Body of pancreas (tissue), 4 donors: ENCODE measurements at places on chromosomes 5 and 9. TPM values are rescaled to one million over a fixed set of nuclear protein-coding genes. Genes with fewer than 3 reads are reported as not detected.
A peak's percentile ranks its signal among the peaks of the same experiment; 100 is the strongest.

- H3K27me3 ChIP-seq, result no peaks in the 10 kb centered on the region
- no peak overlapping the region for H3K4me3 ChIP-seq
- no peak for DNase-seq
- H3K4me1 ChIP-seq, result no peaks in the 10 kb centered on the region
- no peaks in the 10 kb centered on the region for H3K36me3 ChIP-seq
Measured at GRCh38 chr5:178981381-178981780, 13.7 kb downstream of the GRM6 start.

- H3K4me1 ChIP-seq, result no peaks in the 10 kb centered on the region
- H3K36me3 ChIP-seq, result no peaks in the 10 kb centered on the region
- no peak overlapping the region for H3K4me3 ChIP-seq
- H3K27me3 ChIP-seq, result no peaks in the 10 kb centered on the region
- H3K27ac ChIP-seq, result no peak overlapping the region
Measured at GRCh38 chr5:380701-381309, 59.3 kb downstream of the AHRR start.

DNA sequence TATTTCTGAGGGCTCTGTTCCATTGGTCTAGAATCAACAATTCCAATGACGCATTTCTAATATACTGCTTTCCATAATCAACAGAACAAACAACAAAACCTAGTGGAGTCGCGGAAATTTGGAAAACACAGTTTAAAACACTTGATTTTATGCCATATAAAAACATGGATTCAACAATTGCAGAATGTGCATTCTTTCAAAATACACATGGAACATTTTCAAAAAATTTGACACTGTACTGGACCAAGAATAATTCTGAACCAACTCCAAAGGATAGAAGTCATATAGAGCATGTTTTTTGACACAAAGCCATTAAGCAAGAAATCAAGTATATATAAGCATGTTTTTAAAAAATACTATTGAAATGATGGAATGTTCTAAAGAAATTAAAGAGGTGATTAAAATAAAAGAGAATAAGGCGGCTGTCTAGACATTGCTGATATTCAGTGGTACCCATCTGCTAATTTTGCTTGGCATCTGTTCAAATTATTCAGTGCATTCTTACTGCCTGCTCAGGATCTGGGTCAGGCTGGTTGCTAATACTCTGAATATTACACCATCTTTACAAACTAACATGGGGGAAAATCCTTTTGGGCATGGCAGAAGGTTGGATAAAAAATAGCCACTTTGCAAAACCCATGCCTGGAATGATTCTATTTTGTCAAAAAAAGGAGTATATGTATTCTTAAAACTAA, 221.3 kb downstream of the NPR3 start:
- H3K36me3 ChIP-seq, result no peaks in the 10 kb centered on the region
- no peaks in the 10 kb centered on the region for H3K27me3 ChIP-seq
- no peak for DNase-seq
- no peak overlapping the region for H3K27ac ChIP-seq
- no peak overlapping the region for H3K4me3 ChIP-seq

DNA sequence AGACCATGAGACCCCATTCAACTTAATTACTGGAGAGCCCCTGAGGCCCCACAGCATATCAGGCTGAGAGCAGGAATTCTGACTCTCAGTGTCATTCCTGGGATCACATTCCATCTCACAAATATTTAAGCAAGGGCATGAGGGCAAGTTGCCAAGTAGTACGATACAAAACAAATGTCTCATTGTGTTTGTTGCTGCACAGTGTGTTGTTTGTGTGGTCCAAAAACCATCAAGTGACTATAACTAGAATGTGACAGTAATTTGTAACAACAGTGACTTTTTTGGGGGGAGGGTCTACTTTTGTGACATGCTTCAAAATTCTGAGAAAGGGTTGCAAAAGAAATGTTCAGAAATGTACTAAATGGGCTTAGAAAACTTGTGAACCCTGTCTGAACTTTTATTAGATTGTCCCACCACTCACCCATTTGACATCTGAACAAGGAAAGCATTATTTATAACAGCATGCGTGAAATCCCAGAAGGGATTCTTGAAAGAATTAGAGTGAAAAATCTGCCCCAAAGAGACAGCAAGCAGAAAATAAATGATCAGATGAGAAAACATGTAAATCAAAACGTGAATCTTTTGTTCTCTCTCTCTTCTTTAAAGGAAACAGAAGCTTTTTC, 347.0 kb downstream of the NTRK2 start:
- H3K27me3 ChIP-seq, result no peaks in the 10 kb centered on the region
- peak; percentile 36 for DNase-seq
- peaks cover 4% of the 10 kb centered on the region for H3K4me1 ChIP-seq
- H3K4me3 ChIP-seq, result no peak overlapping the region

DNA sequence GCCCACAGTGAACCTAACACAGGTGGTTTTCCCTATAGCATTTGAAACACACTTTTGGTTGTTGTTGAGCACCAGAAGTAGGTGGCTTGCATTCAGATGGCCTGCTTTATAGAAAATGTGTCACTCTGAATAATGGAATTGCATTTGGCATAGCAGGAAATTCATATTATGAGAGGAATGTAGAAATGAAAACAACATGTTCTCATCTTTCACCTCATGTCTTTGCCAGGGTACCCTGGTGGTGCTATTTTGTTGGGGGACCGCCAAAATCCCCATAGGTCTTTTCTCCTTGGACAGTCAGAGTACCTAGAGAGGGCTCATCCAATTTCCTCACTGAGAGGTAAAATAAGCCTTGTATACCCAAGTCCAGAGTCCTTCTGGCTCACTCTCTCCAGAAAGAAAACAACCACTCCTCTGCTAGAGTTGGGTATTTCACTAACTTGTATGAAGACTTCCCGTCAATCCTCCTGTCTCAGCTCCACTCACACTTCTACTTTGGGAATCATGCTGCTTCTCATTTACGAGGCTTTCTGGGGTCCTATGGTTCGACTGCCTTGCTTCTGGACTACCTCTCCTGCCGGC, 67.4 kb downstream of the MRPS27 start:
- H3K36me3 ChIP-seq, result no peaks in the 10 kb centered on the region
- no peaks in the 10 kb centered on the region for H3K27me3 ChIP-seq
- H3K27ac ChIP-seq, result no peak overlapping the region
- peaks cover 13% of the 10 kb centered on the region for H3K4me1 ChIP-seq
- no peak overlapping the region for H3K4me3 ChIP-seq

MYORG gene
- total RNA-seq, result 11.2 TPM

GRCh38 chr9:137811283-137811870, 66.2 kb upstream of the CACNA1B start:
- DNase-seq, result no peak
- no peak overlapping the region for H3K27ac ChIP-seq
- H3K4me3 ChIP-seq, result no peak overlapping the region
- H3K27me3 ChIP-seq, result no peaks in the 10 kb centered on the region
